SJCRH30 (cell line): ENCODE measurements at places on chromosomes 3 and 15. TPM values are rescaled to one million over a fixed set of nuclear protein-coding genes. Genes with fewer than 3 reads are reported as not detected.

DNA sequence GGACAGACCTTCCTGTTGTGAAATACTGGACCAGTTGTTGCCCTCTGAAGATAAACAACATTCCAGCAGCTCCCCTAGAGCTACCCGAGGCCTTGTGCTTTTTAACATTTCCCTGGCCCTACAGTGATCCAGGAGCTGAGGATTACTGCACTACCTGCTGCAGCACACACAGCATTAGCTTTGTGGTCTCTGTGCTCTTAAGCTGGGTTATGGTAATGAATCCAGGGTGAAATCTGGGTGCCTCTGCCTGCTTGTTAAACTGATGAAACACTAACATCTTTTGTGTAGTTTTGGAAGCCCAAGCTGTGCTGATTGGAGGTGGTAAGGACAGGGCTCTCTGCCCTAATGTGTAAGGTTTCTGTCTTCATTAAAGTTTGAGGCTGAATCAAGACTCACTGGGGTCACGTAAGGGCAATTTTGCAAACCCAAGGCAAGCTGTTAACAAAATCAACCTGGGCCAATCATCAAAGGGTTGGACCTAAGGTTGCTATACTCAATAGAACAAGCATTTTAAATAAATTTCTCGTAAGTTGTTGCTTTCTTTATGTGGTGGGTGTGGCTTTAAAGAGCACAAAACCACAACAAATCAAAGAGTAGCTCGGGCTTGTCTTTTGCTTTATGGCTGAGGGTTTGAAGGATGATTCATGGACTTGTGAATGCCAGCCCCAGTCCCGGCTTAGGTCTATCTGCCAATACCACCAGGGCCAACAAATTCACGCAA lies 183.9 kb downstream of the TPRG1 start:
- H3K4me1 ChIP-seq: peaks cover 8% of the 10 kb centered on the region
- DNase-seq: peak; percentile 89
- no peaks in the 10 kb centered on the region for H3K36me3 ChIP-seq
- H3K4me3 ChIP-seq: peak overlapping the region; percentile 25
- peak overlapping the region; percentile 61 for H3K27ac ChIP-seq

GRCh38 chr3:128971421-128972100 lies 22.3 kb downstream of the CFAP92 start:
- no peaks in the 10 kb centered on the region; the same call in 1 of the 2 replicates for H3K27me3 ChIP-seq
- H3K27ac ChIP-seq: no peak overlapping the region
- no peak for DNase-seq

GRCh38 chr3:14174483-14174882 lies 3.9 kb downstream of the XPC start:
- no peaks in the 10 kb centered on the region for H3K27me3 ChIP-seq
- DNase-seq: no peak
- H3K36me3 ChIP-seq: peaks cover 19% of the 10 kb centered on the region

DNA sequence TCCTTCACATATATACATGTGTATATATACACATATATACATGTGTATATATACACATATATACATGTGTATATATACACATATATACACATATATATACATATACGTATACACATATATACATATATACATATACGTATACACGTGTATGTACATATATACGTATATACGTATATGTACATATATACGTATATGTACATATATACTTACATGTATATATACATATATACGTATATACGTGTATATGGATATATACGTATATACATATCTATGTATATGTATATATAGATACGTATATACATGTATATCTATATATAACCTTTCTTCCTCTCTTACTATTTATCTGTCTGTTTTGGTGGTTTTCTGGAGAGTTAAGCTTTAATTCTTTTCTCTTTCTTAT lies 114.8 kb downstream of the NR2E3 start:
- H3K36me3 ChIP-seq: peaks cover 6% of the 10 kb centered on the region
- no peak overlapping the region for H3K4me3 ChIP-seq
- H3K4me1 ChIP-seq: no peaks in the 10 kb centered on the region
- H3K27me3 ChIP-seq: no peaks in the 10 kb centered on the region

- H3K4me3 ChIP-seq: no peak overlapping the region
- no peaks in the 10 kb centered on the region for H3K36me3 ChIP-seq
- H3K27ac ChIP-seq: no peak overlapping the region
Observed at GRCh38 chr15:74144153-74144775, 13.9 kb downstream of the ISLR2 start.

- DNase-seq: no peak
- no peak overlapping the region for H3K4me3 ChIP-seq
- no peaks in the 10 kb centered on the region; the same call in 1 of the 2 replicates for H3K27me3 ChIP-seq
- H3K27ac ChIP-seq: no peak overlapping the region
- peaks cover 15% of the 10 kb centered on the region for H3K4me1 ChIP-seq
Observed at GRCh38 chr15:70530017-70530499, 233.3 kb downstream of the UACA start.

DNA sequence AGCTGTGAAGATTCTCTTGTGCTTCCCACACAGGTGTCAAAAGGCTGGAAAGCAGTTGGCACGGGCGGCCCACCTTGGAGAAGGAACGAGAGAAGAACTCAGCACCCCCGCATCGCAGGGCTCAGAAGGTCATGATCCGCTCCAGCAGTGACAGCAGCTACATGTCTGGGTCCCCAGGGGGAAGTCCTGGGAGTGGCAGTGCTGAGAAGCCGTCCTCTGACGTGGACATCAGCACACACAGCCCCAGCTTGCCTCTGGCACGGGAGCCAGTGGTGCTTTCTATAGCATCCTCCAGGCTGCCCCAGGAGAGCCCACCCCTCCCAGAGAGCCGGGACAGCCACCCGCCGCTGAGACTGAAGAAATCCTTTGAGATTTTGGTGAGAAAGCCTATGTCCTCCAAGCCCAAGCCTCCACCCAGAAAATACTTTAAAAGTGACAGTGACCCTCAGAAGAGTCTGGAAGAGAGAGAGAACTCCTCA lies 31.4 kb downstream of the STARD5 start:
- no peak overlapping the region for H3K4me3 ChIP-seq
- peaks cover 3% of the 10 kb centered on the region; the same call in 1 of the 2 replicates for H3K4me1 ChIP-seq
- H3K36me3 ChIP-seq: no peaks in the 10 kb centered on the region
- H3K27me3 ChIP-seq: peaks cover 5% of the 10 kb centered on the region; the same call in 1 of the 2 replicates
- no peak for DNase-seq
- no peak overlapping the region for H3K27ac ChIP-seq

DNA sequence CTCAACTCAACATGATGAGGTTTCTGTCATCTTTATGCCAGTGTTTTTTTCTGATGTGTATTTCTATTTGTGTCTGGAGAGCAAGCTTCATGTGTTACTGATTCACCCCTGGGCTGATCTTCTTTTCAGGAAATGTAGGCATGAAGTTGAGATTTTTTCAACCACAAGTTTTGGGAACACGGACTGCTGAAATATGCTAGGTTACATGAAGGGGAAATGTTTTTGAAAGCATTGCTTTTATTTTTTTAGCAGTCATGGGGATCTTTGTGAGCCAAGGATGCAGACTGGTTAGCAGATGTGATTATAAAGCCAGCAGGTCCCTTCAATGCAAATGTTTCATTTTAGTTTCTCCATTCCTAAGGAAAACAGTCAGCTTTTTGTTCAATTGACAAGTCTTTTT lies 219.3 kb upstream of the COL8A1 start:
- H3K27ac ChIP-seq: no peak overlapping the region
- H3K4me3 ChIP-seq: no peak overlapping the region
- DNase-seq: no peak
- no peaks in the 10 kb centered on the region for H3K27me3 ChIP-seq

DNA sequence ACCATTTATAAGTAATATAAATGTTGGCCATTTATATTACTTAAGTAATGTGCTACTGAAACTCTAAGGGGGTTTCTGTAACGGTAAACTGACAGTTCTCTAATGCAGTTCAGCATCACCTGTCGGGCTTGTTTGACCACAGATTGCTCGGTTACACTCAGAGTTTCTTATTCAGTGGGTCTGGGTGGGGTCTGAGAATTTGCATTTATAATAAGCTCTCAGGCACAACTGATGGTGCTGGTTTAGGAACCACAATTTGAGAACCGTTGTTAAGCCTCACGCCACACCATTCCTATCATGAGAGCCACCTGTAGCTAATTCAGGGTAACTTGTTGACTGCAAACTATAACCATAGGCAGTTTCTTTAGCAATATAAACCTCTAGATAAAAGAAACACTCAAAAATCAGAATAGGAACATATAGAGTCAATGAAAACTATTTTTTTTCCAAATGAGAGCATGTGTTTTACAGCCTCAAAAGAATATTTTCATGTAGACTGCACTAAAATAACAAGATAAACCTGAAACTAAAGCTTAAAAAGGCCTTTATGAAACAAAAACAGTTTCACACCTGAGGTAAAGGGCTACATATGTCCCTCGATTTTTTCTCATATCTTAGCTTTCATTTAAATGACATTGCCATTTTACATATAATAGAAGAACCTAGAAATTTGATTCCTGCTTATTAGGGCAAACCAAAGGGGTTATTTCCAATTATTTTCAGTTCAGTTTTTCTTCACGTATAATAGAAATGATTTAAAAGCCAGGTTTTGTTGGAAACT lies 604.8 kb downstream of the UNC13C start:
- H3K27me3 ChIP-seq: peaks cover 3% of the 10 kb centered on the region; the same call in 1 of the 2 replicates
- no peak overlapping the region for H3K4me3 ChIP-seq
- H3K27ac ChIP-seq: no peak overlapping the region

- no peak overlapping the region for H3K4me3 ChIP-seq
- DNase-seq: no peak
- H3K27ac ChIP-seq: no peak overlapping the region
Observed at GRCh38 chr3:188531210-188531609, 377.3 kb downstream of the LPP start.

- no peaks in the 10 kb centered on the region for H3K4me1 ChIP-seq
- H3K36me3 ChIP-seq: no peaks in the 10 kb centered on the region
- no peak overlapping the region for H3K4me3 ChIP-seq
- H3K27ac ChIP-seq: no peak overlapping the region
Observed at GRCh38 chr3:27630885-27631284, 91.2 kb downstream of the EOMES start.

- H3K27ac ChIP-seq: no peak overlapping the region
- H3K4me3 ChIP-seq: no peak overlapping the region
- H3K4me1 ChIP-seq: no peaks in the 10 kb centered on the region
- no peaks in the 10 kb centered on the region for H3K27me3 ChIP-seq
- no peak for DNase-seq
Observed at GRCh38 chr3:74139648-74140047, 474.8 kb downstream of the CNTN3 start.

DNA sequence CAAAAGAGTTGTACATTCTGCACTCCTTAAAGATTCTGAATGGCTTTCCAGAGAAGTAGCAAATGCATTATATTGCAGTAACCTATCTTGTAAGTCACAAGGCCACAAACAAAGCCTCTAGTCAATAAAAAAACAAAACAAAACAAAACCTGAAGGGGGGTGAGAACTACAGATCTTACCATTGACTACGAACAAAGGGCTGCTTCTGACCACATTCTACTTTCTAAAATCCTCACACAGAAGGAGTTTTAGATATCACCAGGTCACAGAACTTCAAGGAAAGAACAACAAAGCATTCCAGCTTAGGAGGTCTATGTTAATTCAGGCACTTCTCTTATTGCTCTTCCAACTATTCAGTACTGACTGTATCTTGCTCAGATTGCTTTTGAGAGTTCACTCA lies 343.0 kb downstream of the ZBTB20 start:
- no peak overlapping the region for H3K4me3 ChIP-seq
- H3K27me3 ChIP-seq: no peaks in the 10 kb centered on the region
- H3K27ac ChIP-seq: no peak overlapping the region
- no peaks in the 10 kb centered on the region for H3K4me1 ChIP-seq
- no peak for DNase-seq
- H3K36me3 ChIP-seq: no peaks in the 10 kb centered on the region; the same call in 1 of the 2 replicates

GRCh38 chr3:177251755-177252154 lies 54.5 kb upstream of the TBL1XR1 start:
- peaks cover 8% of the 10 kb centered on the region for H3K4me1 ChIP-seq
- no peak overlapping the region for H3K4me3 ChIP-seq
- no peak overlapping the region for H3K27ac ChIP-seq
- no peaks in the 10 kb centered on the region for H3K27me3 ChIP-seq
- H3K36me3 ChIP-seq: no peaks in the 10 kb centered on the region

- H3K36me3 ChIP-seq: peaks cover 29% of the 10 kb centered on the region
- H3K27me3 ChIP-seq: no peaks in the 10 kb centered on the region
- H3K4me1 ChIP-seq: no peaks in the 10 kb centered on the region
- no peak overlapping the region for H3K27ac ChIP-seq
- H3K4me3 ChIP-seq: no peak overlapping the region
Observed at GRCh38 chr15:80977627-80978036, 12.0 kb downstream of the MESD start.

GRCh38 chr3:184428561-184429175 lies 48.8 kb downstream of the CHRD start:
- H3K36me3 ChIP-seq: no peaks in the 10 kb centered on the region
- H3K27ac ChIP-seq: no peak overlapping the region
- no peaks in the 10 kb centered on the region for H3K4me1 ChIP-seq
- no peak overlapping the region for H3K4me3 ChIP-seq
- no peaks in the 10 kb centered on the region for H3K27me3 ChIP-seq

- no peak for DNase-seq
- H3K4me1 ChIP-seq: no peaks in the 10 kb centered on the region
- no peaks in the 10 kb centered on the region for H3K36me3 ChIP-seq
- no peaks in the 10 kb centered on the region for H3K27me3 ChIP-seq
Observed at GRCh38 chr15:56667517-56667916, 65.8 kb downstream of the ZNF280D start.

- no peak overlapping the region for H3K27ac ChIP-seq
- no peak overlapping the region for H3K4me3 ChIP-seq
- H3K4me1 ChIP-seq: no peaks in the 10 kb centered on the region
- no peaks in the 10 kb centered on the region for H3K27me3 ChIP-seq
- no peaks in the 10 kb centered on the region for H3K36me3 ChIP-seq
Observed at GRCh38 chr3:99172736-99173657, 271.5 kb upstream of the DCBLD2 start.

- no peak for DNase-seq
- no peaks in the 10 kb centered on the region for H3K27me3 ChIP-seq
- no peak overlapping the region for H3K4me3 ChIP-seq
- peaks cover 7% of the 10 kb centered on the region for H3K4me1 ChIP-seq
Observed at GRCh38 chr15:44682211-44682610, 18.7 kb upstream of the SPG11 start.

DNA sequence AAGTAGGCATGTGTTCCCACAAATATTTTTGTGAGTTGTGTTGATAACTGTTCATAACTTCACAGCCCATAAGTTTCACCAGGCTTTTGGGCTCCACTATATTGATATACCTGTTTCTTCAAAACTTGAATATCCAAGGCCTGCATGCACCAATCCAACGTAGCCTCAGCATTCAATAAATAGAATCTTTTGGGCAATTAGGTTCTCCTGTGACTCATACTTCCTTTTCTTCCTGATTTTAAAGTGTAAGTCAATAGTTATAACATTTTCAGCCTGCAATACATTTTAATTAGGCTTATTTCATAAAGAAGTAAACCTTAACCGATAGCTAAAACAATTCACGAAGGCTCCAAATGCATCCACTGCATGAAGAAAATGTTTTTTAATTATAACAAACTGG lies 97.8 kb upstream of the SPRED1 start:
- H3K36me3 ChIP-seq: no peaks in the 10 kb centered on the region
- DNase-seq: no peak
- no peaks in the 10 kb centered on the region for H3K27me3 ChIP-seq
- no peaks in the 10 kb centered on the region for H3K4me1 ChIP-seq
- H3K27ac ChIP-seq: no peak overlapping the region

Gene ONECUT1
- total RNA-seq: 0.14 and 0.28 TPM in 2 replicates

Gene ENTPD3
- not detected in 2 replicates for total RNA-seq

Gene INO80
- total RNA-seq: 16.5 and 16.8 TPM in 2 replicates

Gene NOX5
- not detected in 2 replicates for total RNA-seq
